ENCODE measurements at places on chromosomes 4 and X.

DNA sequence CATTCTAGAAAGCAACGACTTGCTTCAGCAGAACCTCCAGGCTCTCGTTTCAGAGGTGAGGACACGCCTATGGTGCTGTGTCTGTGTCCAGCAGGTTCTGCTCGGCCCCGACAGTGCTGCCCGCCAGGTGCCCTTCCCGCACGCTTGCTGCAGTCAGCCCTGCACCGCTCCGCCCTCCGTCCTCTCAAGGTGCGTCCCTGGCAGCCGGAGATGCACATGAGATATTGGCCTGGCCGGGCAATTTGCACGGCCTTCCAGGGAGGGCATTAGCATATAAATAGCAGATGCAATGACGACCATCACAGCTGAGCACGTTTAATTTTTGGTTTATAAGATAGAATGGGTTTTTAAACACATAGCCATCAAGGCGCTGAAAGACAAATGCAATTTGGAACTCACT, 14.4 kb downstream of the UVSSA start:
- DNase-seq = no peak

DNA sequence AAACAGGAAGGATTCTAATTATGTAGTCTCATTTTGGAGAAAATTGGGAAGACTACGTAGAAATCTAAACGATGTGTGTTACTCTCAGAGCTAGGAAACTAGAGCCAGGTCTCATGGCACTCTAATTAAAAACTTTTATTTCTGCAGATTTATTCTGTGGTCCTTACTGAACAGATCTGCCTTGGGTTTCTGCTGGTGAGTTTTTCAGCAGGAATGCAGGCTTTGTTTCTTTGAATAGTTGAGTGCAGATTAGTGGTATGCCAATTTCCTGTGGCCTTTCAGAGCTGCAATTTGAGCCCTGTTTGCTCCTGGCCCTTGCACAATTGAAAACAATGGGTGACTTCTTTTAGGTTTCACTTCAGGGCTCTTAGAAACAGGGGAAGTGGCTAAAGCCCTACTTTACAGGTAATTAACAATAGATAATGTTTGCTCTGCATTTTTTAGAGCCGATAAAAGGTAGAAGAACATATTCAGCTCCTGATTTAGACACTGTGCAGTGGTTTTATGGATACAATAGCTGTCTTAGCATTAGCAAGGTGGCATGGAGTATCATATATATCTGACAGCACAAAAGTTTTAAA, 21.8 kb downstream of the SPRY1 start:
- DNase-seq = no peak

GRCh38 chr4:28518561-28519165, 1658.0 kb downstream of the STIM2 start:
- no peak for DNase-seq

DNA sequence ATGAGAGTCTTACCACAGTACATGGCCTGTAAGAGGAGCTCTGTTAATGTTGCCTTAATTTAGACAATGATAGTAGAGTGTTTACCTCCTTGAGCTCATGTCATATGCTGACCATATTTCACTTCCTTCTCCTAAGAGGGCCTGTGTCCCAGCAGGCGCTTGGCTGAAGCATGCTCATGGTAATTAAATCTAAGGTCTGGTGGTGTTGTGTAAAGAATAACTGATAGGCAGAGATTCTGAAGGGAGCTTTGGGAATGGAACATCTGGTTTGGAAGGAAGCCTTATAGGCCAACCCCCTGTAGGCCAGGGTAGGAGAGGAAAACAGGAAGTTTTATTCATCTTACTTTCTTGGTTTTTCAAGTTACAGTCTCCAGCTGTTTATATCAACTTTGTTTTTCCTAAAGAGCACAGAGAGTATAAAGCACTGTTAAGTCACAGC, 300.2 kb downstream of the USP46 start:
- no peak for DNase-seq

GRCh38 chr4:52728691-52729240, 22.5 kb downstream of the ERVMER34-1 start:
- no peak for DNase-seq

- no peak for DNase-seq
These were observed 124.4 kb downstream of the ZNF827 start for GRCh38 chr4:145814246-145814645.

GRCh38 chr4:139763672-139764071, 98.1 kb downstream of the MGST2 start:
- no peak for DNase-seq

GRCh38 chr4:122152711-122153226, 638 bp downstream of the BLTP1 start:
- peak; percentile 14 for DNase-seq

DNA sequence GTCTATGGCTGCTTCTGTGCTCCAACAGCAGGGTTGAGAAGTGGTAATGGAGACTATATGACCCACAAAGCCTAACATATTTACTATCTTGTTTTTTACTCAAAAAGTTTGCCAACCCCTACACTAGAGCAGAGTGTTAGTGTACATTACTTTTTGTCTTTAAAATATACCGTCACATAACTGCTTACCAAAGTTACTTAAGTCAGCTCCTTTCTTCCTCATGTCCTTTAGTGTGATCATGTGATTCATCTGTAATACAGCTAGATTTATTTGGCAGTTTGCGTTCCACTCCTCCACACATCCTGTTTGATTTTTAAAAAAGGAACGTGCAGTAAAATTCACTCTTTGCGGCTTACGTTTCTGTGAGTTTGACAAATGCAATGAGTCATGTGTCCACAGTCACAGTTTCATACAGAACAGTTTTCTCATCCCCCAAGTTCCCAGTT, 162.4 kb upstream of the GPRIN3 start:
- no peak for DNase-seq

DNA sequence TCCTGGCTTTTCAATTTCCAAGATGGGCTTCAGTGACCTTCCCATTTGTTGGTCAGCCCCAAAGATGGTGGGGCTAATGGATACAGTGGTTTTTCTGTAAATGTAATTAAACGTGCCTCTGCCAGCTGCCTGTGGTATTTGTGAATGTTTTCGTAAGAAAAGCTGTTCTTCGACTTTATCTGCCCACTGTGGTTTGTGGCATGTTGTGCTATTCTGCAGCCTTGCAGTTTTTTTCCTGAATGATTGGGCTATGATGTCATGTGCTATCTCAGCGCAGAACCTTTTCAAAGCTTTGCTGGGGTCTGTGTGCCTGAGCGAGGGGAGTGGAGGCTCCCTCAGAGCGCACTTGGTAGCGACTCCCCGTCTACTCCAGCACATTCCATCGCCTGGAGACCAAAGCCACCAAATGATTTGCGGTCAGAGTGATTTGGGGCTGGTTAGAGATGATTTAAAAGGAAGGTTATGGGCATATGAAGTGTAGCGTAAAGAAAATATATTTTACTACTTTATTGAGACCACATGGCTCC, 137.5 kb downstream of the PALLD start:
- DNase-seq = no peak

GRCh38 chr4:13328591-13328990, 155.5 kb downstream of the RAB28 start:
- no peak for DNase-seq

GRCh38 chrX:12139934-12140611, 1.8 kb downstream of the FRMPD4 start:
- DNase-seq = no peak

- no peak for DNase-seq
These were observed 46.9 kb upstream of the TLR2 start for GRCh38 chr4:153637201-153637600.

GRCh38 chr4:57168982-57169381, 58.8 kb upstream of the IGFBP7 start:
- no peak for DNase-seq

GRCh38 chrX:115968436-115969252, 201.9 kb upstream of the AGTR2 start:
- DNase-seq = no peak

DNA sequence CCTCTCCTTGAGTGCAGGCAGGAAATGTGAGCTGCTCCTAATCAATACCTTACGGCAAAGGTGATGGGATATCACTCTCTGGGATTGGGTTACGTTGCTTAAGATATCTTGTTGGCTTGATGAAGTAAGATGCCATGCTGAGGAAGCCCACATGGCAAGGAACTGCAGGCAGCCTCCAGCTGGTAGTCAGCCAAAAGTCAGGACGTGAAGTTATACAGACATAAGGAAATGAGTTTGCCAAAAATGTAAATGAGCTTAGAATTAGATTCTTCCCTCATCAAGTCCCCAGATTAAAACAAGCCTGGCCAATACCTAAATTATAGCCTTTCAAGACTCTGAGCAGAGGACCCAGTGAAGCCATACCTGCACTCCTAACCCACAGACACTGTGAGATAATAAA, 155.0 kb downstream of the QDPR start:
- DNase-seq = no peak

- DNase-seq = no peak
These were observed 15.8 kb downstream of the C4orf50 start for GRCh38 chr4:6002492-6002833.

- DNase-seq = no peak
These were observed 435.2 kb upstream of the AMOT start for GRCh38 chrX:113275804-113276203.

DNA sequence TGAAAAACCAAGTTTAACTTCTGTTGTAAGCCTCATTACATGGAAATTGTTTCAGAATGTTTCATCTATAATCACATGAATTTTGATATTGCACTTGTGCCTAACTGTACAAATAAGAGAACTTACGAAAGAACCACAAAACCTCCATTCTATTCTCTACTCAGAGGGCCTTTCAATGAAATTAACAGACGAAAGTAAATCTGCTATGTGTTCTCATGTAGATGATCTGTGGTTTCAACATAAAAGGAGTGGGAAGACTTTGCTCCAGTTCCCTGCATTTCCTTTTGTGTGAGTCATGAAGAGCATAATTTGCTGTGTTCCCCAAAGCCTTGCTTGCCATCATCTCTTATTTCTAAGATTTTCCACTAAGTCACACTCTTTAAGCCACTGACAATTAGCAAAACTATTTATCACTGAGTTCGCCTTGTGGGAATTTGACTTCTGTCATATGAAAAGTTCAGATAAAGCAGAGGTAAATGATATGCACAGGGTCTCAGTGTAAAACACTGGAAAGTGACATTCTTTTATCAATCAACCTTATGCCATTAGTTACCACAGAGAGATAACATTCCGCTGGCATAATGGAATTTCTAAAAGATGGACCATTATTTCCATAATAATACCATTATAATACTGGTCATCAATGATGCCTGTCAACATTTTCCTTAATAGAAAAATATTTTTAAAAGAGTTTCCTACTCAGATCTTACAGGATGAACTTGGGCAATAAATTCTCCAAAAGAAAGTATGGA, 329.8 kb downstream of the NR3C2 start:
- DNase-seq = no peak

GRCh38 chrX:152641996-152642395, 4.3 kb downstream of the GABRQ start:
- no peak for DNase-seq
